Endothelial cell (in vitro differentiated cells): ENCODE measurements at places on chromosomes 4 and X. TPM values are rescaled to one million over a fixed set of nuclear protein-coding genes. Genes with fewer than 3 reads are reported as not detected.

Gene MAGEA6
- not detected for total RNA-seq

Gene C4orf51
- total RNA-seq: not detected

Gene F11
- 0.31 TPM for total RNA-seq

Gene HPGDS
- total RNA-seq: 0.33 TPM

Gene NALF2
- 0.74 TPM for total RNA-seq
